ENCODE measurements at places on chromosomes 3 and 15.
A peak's percentile ranks its signal among the peaks of the same experiment; 100 is the strongest.

DNA sequence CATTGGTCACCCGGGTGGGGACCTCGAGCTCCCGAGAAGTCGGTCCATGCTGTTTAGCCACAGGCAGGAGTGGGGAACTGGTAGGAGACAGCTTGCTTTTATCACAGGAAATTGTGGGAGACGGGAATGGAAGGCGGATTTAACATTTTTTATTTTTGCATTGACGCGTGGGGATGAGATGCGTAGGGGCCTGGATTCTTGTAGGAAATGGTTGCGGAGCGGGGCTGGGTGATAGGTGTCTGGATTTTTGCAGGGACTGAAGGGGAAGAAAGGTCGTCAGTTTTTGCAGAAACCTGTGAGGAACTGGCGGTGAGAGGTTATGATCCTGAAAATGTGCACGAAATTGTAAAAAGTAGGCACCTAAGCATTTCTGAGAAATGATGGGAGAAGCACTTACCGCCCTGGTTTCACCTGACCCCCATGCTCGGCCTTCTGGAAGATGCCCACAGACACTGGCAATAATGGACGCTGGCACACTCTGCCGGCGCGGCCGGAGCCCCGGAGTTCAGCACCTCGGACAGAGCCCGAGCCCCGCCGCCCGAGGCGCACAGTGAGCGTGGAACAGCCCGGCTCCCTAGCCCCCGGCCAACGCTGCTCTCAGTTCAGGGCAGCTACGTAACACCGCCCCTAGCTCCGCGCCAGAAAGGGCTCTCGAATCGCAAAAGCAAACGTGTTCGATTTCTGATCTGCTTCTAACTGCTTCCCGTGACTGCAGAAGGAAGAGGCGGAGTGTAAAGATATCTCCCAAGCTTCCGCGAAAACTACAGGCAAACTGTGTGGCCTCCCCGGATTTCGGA, 928 bp downstream of the ANKRD34C start:
- DNase-seq: peak; percentile 54

GRCh38 chr3:4935347-4935746, 43.9 kb upstream of the BHLHE40 start:
- DNase-seq: no peak

DNA sequence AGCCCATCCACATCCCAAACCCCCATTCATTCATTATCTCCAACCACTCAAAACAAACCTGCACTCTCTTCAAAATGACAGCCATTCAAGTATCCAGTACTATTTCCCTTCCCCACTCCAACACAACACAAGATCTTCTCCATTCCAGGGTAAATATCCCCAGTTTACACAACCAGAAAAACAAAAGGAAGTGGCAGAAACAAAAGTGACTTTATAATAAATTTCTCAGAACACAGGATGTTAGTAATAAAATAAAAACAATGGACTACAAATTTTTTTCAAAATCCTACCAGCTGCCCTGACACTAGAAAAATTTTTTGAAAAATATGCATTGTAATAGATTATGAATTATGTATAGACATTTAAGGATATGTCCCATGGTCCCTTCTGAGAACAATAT, 14.2 kb downstream of the CPA3 start:
- no peak for DNase-seq

GRCh38 chr3:288417-288816, 91.9 kb downstream of the CHL1 start:
- DNase-seq: no peak

- peak; percentile 45 for DNase-seq
Measured at GRCh38 chr15:98745650-98746374, 97.5 kb downstream of the IGF1R start.

DNA sequence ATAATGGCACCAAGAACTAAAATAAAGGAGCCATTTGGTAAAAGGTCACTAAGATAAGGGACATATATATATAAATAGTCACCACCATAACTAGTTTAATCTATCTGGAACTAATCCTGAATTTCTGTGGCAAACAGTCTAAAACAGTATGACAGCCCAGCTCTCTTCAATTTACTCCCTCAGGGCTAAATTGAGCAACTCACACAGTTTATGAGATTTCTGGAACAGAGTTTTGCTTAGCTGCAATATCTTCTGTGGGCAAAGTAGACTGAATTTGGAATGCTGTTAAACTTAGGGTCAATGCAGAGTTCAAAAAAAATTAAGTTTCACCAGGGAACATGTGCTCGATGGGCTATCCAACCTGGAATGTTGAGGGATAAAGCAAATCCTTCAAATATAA, 70.1 kb upstream of the VEPH1 start:
- DNase-seq: no peak

- no peak for DNase-seq
Measured at GRCh38 chr15:57133127-57133968, 214.9 kb downstream of the TCF12 start.
